ENCODE measurements at places on chromosomes 6 and 20.

GRCh38 chr6:34938268-34938667 lies 49.2 kb downstream of the ANKS1A start:
- no peak for DNase-seq

- no peak for DNase-seq
Observed at GRCh38 chr20:3158968-3159431, 665 bp downstream of the FASTKD5 start.

GRCh38 chr6:128847431-128848210 lies 35.3 kb upstream of the LAMA2 start:
- DNase-seq = no peak

DNA sequence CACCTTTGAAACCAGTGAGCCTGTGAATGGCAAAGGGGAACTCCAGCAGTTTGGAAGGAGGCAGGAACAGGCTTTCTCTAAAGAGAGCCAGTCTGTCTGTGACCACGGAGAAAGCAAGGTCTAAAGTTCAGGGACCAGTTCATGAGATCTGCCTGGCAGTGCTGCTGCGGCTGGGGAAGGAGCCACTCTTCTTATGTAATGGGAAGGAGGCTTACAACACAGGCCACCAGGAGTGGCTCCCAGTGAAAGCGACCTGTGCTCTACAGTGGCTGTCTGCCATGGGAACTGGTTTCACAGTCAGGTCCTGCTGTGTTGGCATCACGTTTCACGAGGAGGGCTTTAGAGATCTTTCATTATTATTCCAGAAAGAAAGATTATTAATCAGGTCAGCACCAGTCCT lies 291.9 kb upstream of the PRDM1 start:
- no peak for DNase-seq

- no peak for DNase-seq
Observed at GRCh38 chr6:130215526-130215925, 7.2 kb downstream of the SAMD3 start.

GRCh38 chr20:45833883-45834796 lies 541 bp downstream of the SNX21 start:
- DNase-seq = peak; percentile 22

Measured in activated CD8-positive, alpha-beta memory T cell treated with anti-CD3 and anti-CD28 coated beads for 1 hour (primary cell).